ENCODE measurements at places on chromosomes 3 and 15.

DNA sequence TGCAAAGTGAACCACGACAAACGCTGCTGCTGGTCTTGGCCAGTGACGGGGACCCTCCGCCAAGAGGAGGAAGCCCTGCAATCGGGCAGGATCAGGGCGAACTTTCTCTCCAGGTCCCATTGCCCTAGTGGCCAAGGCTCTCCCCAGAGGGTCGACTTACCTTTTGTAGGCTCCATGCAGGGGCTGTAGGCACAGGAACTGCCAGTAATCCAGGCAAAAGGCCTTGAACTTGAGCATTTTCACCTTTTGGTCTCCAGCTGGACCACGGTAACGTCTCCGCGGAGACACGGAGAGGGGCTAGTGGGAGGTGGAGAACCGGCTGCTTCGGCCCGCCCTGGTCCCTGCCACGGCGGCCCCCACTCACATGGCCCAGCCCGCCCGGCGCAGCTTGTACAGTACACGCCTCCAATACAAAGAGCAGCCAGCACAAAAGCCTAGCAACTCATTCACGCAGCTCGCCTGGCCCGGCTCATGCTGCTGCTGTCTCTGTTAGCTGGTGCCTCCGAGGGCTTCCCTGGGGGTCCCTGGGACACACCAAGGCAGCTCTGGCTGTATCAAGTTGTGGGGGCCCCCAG is 31.0 kb downstream of the IQSEC1 start:
- no peak for DNase-seq

DNA sequence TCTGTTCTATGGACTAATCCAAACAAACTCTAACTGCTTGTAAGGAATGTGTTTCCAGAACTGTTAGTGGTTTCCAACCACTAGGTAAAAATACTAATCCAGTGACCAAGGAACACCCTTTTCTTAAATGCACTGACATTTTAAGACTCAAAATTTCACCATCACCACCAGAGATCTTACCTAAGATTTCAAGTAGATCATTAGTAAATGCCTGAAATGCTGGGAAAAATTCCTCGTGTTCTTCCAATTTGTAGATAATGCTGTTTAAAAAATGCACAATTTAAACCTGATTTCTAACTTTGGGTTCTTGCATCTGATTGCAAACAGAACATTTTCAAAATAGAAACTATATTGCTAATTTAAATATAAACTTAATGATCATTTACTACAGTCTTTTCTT is 63.4 kb downstream of the ESYT3 start:
- DNase-seq: no peak

DNA sequence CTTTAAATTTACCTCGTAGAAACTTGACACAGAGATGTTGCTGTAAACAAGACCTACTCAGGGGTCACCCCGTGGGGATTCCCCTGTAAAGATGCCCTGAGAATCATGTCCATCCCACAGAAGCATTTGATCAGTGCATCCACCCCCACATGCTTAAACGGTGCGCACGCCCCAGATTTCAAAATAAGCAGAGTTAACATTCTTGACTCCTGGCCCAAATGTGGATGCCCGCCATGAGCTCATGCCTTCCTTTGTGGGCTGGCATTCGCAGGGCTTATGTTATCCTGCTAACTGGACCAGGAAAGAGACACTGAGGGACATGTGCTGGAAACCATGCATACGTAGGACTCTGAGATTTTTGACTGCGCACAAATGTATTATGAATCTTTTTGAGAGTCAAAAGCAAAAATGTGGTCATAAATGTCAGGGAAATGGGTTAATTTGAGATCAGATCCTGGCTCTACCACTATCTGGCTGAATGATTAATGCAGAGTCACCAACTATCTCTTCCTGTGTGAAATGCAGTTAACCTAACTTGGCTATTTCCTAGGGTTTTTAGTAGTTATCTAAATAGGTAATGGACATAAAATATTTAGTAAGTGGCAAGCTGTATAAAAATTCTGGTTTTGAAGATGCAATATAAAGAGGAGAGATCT is 9.1 kb upstream of the TP63 start:
- DNase-seq: no peak

- no peak for DNase-seq
Observed at GRCh38 chr3:159263750-159264553, 462.1 kb downstream of the MFSD1 start.

DNA sequence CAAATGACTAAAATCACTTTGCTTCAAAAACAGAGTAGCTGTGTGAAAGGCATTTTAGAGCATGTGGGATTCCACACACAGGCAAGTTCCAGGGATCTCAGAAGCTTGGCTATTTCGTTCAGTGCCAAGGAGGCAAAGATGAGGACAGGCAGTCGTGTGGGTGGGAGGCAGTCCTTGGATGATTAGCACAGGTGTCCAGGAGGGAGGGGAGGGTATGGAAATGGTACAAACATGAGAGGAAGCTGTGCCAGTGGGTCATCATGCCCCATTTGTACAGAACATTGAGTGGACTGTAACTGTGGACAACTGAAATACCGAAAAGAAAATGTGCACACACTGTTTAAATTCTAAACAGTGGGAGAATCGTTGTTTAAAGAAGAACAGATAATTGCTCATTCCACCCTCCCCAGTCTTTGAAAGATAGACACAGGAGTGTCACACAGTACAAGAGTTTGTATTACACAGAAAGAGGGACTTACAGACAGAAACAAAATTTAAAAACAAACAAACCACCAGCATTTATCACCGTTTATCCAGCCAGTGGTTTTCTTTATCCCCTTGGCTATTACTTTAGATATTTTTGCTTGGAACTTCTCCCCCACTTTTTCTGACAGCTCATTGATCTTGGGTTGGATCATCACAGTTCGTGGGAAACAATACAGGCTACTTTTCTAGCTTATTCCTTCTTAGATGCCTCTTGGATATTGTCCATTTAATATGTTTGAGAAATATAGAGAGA is 122.9 kb downstream of the GREM1 start:
- DNase-seq: no peak

- no peak for DNase-seq
Observed at GRCh38 chr3:69649120-69650065, 89.9 kb upstream of the MITF start.

- no peak for DNase-seq
Observed at GRCh38 chr3:152519376-152519775, 250.6 kb downstream of the MBNL1 start.

- DNase-seq: no peak
Observed at GRCh38 chr3:114582929-114583328, 289.1 kb downstream of the TIGIT start.

DNA sequence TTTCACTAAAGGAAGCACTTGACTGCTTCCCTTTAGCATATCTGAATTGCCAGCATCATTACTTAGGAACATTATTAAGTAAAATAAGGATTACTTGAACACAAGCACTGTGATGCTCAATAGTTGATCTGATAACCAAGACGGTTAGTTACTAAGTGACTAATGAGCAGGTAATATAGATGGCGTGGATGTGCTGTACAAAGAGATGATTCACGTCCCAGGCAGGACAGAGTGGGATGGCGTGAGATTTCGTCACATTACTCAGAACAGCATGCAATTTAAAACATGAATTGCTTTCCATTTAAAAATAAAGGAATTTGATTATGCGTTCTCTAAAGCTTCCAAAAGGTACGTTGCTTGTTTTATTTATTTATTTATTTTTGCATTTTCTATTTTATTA is 240.0 kb upstream of the ARHGEF26 start:
- no peak for DNase-seq

DNA sequence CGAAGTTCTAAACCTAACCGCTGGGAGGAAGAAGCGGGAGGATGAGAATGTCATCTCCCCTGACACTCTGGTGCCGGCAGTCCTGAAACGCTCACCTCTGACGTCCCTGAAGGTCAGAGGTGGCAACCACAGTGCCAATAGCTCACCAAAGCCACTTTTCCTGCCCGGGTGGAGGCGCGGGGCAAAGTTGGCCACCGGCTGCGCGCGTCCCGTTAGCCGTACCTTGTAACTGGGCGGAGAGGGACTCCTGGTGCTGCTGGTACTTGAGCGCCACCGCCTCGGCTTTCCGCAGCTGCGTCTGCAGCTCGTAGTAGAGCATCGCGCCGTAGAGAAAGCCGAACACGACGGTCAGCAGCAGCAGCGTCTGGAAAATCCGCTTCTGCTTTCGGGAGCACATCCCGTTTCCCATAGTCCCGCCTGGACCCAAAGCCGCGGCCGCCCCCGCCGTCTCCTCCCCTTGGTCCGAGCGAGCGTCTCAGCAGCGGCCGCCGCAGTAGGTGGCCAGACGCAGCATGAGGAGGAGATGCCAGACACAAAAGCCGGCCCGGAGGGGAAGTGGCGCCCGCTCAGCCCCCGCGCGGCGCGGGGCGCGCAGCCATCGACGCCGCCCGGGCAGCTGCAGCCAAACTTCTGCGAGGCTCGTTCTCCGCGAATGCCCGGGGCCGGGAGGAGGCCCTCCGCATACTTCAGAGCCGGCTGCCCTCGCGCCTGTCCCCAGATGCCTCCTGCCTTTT is 680 bp downstream of the GOLIM4 start:
- DNase-seq: peak; percentile 26

DNA sequence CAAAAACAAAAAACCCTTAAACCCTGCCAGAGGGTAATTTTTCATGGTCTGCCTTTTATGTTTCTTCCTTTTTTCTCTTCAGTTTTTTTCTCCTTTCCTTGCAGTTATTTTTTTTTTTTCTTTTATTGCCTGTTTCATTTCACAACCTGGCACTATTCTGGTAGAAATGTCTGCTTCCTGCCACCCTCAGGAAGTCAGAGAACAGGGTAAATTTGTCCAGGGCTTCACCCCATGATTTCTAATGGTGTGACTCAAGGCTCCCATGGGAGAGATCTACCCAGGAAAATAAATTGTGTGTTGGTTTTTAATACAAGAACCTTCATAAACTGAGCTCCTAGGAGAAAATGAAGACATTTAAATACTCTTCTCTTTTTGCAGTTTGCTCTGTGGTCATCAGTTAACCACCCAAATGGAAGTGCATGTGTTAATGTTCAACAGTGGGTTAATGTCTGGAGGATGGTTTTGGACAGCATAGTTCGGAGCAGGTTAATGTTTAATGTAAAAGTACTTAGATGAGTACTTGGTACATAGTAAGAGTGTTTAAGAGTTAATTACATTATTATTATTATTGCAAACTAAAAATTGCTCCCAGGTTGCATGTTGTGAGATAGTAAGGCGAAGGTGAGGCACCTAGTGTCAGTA is 45.9 kb downstream of the CGNL1 start:
- DNase-seq: no peak

DNA sequence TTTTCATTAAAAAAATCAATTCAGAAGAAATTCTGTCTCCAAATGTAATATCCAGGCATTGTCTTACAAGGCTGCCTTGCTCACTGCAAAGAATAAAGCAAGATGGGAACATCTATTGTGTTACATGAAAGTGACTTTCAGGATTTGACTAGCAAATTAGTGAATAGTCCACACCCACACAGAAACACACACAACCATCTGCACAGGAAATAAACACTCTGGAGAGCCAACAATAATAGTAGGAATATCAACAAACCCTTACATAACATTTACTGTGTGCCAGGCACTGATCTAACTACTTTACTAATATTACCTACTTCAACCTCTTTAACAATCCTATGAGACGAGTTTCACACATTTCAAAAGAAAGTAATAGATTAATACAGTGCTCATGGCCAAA is 28.9 kb upstream of the ZNF385D start:
- no peak for DNase-seq

- no peak for DNase-seq
Observed at GRCh38 chr3:150079029-150079739, 108.5 kb upstream of the PFN2 start.

DNA sequence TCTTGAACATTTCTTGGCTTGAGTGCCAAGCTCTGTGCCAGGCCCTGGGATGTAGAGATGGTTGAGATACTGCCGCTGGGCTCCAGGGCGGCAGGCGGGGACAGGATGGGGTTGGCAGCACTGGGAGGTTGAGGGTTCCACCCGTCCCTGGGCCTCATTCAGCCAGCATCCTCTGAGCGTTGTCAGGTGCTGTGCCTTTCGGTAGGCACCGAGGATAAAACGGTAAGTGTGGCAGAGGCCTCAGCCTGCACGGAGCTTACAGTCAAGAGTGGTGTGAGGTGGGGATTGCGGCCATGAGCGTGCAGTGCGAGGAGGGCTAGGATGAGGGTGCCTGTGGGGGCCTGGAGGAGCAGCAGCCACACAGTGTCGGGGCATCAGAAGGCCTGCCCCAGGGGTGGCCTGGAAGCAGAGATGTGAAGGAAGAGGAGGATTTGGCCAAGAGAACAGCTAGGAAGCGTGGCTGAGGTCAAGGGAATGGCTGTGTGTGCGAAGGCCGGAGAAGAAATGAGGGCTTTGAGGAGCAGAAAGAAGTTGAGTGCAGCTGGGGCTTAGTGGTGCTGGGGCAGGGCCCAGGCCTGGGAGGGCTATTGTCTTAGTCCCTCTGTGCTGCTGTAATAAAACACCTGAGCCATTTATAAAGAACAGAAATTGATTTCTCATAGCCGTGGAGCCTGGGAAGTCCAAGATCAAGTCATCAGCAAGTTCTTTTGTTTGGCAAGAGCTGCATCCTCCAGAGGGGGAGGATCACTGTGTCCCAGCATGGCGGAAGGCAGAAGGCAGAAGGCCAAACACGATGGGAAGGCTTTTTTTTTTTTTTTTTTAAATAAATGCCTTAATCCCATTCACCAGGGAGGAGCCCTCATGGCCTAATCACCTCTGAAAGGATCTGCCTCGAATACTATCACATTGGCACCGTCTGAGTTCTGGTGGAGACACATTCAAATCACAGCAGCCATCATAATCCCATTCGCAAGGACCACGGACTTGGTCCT is 22.7 kb downstream of the CORO2B start:
- DNase-seq: no peak

DNA sequence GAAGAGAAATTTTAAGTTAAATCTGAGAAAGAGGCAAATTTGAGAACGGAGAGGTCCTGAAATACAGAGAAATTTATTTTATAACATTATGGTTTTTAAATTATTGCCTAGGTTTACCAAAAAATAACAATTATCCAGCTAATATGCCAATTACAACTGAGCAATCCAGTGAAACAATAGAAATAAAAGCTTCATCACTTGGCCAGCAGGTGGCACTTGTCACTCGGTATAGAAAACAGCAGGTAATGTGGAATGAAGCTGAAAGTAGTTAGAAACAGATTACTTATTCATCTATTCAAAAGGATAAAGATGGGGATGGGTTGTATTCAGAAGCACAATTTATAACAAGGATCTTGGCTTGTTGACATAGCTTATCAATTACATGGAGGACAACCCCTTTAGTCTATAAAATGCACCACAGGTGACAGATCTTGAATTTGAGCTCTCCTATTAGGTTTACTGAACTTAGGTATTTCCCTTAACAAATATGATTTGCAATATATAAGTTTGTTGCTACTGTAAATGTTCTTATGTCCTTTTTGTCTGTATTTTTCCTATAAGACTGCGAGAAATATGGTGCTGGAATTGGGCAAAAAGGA is 70.1 kb upstream of the GUCA1C start:
- peak; percentile 24 for DNase-seq

- no peak for DNase-seq
Observed at GRCh38 chr15:65343374-65343981, 34.3 kb downstream of the IGDCC3 start.
